ENCODE measurements at places on chromosomes 6 and 20.
A peak's percentile ranks its signal among the peaks of the same experiment; 100 is the strongest.

DNA sequence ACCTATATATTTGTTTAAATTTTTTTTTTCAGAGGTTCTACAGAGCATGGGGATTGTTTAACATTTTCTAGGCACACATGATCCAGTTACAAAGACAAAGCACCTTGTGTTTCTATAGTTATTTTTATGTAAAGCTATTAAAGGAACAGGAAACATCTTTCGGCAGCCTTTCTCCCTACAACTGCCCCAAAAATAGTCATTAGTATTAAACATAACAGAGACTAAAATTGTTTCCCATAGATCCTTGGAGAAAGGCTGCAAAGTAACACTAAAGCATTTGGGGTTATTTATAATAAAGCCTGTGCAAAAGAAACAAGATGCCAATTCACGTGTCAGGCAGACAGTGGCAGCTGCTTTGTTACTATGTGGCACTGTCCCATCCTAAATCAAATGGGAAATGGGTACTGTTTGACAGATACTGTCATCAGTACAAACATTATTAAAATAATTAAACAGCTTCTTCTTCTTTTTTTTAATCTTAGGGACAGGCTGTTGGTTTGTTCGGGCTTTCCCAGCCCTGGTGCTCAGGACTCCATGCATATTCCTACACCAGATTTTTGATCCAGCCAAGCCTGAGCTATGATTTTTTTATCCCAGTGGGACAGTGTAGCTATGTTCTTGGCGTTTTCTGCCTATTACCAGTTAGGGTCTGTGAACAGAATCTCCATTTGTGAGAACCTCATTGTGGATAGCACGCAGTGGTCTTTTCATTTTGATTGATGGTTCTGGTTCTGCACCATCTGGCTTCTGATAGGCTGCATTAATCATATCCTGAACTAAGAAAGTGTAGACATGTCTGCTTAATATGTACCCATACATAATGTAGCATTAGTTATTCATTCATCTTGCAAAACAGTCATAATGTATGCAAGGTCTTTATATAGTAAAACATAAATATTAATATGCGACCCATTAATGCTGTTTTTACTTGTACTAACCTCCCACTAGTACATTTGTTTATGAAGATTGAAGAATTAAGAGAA is 460.4 kb upstream of the SOX4 start:
- DNase-seq = peak; percentile 27

DNA sequence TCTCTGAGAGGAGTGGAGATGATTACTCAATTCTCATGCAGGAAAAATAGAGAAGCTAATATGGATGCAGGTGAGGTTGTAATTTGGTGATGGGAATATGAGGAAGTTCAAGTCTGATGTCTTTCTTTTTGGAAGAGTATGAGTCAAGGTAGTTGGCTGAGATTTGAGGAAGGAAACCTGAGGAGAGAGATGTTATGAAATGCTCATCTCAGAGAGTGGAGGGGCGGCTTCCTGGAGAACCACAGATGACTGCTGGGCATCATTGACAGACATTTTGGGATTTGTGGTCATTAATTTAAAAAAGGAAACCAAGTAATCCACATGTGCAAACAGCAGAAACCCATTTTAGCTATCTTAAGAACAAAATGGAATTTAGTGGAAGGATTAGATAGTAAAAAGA is 72.5 kb upstream of the UST start:
- no peak for DNase-seq

DNA sequence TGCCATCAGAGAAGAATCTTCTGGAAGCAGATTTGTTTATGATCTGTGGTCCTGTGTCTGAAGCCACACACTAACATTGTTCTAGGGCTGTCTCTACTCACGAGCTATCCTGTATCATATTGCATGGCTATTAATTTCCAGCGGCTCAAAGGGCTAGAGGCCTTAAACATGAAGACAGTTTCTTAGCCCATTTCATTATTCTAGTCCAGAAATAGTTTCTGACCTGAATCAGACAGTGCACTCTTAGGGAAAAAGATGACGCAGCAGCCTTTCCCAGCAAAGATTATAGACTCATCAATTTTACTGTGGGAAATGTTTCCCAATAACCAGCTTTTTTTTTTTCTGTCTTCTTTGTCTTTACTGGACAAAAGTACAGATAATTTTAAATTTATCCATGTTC is 105.3 kb upstream of the SUPT3H start:
- DNase-seq = no peak

DNA sequence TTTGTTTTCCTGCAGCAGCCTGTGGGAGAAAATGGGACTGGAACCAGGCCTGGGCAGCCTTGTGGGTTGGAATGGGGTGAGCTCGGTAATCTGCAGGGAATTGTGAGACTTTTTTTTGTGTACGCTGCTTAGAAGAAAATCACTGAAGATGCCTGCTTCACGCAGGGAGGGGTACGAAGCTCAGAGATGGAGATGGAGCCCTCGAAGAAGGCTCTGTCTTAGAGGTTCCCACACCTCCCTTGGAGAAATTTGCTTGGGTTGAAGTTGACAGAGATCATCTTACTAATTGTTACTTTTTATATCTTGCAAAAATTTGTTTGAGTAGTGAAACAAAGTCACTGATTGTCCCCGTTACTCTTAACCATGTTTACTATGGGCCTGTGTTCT is 894 bp downstream of the PYGB start:
- no peak for DNase-seq

- DNase-seq = no peak
These were observed 5.4 kb upstream of the PRDM1 start for GRCh38 chr6:106080763-106081095.

DNA sequence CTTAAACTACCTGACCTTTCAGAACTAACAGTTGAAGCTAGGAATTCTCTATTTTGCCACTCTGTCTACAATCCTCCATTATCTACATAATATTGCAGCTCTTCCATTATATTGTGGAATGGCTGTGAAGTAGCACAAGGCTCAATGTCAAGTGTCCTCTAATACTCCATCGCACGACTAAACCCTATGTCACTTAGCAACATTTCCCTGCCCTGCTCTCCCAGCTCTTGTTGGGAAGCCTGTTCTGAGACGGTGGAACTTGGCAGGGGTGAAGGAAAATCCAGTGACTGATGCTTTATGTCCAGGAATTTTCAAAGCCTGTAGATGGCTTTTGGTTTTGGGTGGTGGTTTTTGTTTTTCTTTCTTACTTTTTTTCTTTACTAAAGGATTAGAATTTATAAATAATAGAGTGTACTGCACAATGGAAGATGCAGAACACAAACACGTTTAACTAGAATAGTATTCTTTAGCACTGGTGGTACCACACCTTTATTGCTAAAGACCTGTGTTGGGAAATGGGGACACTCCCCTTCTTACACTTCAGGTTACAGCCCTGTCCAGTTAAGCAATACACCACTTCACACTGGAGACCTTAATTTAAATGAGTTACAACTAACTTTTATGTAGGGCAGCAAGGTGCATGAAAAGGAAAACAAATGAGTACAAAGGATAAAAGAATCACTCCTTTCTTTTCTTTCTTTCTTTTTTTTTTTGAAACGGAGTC is 20.7 kb upstream of the AMD1 start:
- DNase-seq = no peak

GRCh38 chr6:147156218-147156617 is 48.0 kb upstream of the STXBP5 start:
- no peak for DNase-seq

- DNase-seq = no peak
These were observed 180.2 kb downstream of the EPM2A start for GRCh38 chr6:145555084-145555483.

DNA sequence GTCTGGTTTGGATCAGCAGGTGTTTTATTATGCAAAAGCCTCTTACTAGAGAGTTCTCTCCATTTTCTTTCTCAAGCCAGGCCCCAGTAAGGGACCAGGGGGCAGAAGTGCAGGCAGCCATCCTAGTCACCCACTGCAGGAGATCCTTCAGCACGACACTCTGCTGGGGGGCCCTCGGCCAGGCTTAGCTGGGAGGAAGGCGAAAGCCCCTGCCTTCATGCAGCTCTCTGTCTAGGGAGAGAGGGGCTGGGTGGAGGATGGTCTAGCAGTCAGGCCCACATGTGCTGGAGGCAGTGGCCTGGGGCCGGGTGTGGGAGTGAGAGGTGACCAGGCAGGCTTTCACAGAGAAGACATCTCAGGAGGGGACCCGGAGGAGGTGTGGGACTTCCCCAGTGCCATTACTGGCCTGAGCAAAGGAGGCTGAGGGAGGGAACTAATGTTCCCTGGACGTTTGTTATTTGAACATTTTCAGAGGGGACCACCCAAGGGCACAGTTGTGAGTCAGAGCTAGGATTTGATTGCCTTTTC is 33.5 kb upstream of the VSTM2L start:
- DNase-seq = no peak

- DNase-seq = no peak
These were observed 469 bp upstream of the XRN2 start for GRCh38 chr20:21302664-21303060.

DNA sequence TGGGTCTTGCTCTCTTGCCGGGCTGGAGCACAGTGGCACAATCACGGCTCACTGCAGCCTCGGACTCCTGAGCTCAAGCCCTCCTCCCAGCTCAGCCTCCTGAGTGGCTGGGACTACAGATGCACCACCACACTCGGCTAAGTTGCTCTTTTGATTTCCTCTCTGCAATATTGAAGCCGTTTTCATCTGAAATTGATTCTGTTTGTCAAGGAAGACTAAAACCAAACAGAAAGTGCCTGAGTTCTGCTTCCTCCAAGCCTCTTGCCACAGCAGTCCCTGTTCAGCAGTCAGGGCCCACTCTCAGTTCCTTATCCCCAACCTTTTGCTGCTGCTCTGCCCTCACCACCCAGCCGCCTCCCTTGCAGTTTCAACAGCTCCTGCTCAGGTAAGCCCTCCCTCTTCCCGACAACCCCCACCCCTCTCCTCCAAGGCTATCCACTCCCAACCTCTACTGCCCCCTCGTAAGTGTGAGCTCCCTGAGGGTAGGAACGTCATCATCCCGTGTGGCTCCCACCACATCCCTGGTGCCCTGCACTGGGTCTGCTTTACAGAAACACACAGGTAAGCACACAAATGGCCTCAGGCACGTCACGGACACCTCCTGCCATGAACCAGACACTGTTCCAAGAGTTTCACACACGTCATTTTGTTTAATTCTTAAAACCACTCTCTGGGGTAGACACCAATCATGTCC is 70.7 kb upstream of the TAB2 start:
- DNase-seq = no peak

- DNase-seq = no peak
These were observed 71.8 kb downstream of the ASCC3 start for GRCh38 chr6:100809346-100809745.

DNA sequence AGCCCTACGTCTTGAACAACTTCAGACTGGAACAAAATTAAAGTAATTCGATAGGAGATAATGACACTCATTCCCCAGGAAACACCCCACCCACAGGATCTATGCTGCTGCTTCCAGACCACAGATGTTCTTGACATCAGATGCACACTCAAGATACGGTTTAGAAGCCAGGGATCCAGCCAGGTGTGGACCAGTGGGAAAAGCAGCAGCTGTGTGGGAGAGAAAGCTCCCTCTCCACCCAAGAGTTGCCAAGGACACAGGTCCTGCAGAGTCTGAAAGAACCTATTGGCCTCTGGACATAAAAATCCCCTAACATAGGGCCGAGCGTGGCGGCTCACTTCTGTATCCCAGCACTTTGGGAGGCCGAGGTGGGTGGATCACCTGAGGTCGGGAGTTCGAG is 91.7 kb upstream of the NFATC2 start:
- DNase-seq = no peak

DNA sequence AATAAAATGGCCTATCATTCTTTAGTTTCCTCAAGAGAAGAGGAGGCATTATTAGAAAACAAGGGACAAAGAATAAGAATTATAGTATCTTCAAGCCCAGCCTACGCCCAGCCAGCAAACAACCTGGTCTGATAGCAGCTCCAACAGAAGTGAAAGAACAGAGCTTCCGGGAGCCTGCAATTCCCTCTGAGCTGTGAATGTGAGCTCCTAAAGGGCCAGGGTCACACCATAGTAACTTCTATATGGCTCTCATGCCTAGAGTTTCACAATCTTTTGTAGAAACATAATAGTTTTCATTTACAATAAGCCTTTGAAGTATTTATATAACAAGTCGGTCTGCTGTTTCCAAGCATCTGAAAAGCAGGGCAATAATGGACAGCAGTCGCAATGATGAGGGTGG is 116.5 kb downstream of the SMLR1 start:
- no peak for DNase-seq

- DNase-seq = peak; percentile 35
These were observed 76.4 kb downstream of the EYA2 start for GRCh38 chr20:46970937-46971630.

- DNase-seq = peak; percentile 95
These were observed at the start of gene SNAP25 for GRCh38 chr20:10218536-10219451. Gene SNAP25 (plus strand): TSS chr20:10218830. CDS start chr20:10275492, 56,662 bp downstream.

- no peak for DNase-seq
These were observed 3.1 kb downstream of the SHPRH start for GRCh38 chr6:145960918-145961589.

GRCh38 chr6:28977341-28978132 is 27.6 kb downstream of the ZNF311 start:
- peak; percentile 84 for DNase-seq

- no peak for DNase-seq
These were observed 15.5 kb upstream of the TCFL5 start for GRCh38 chr20:62876902-62877816.

DNA sequence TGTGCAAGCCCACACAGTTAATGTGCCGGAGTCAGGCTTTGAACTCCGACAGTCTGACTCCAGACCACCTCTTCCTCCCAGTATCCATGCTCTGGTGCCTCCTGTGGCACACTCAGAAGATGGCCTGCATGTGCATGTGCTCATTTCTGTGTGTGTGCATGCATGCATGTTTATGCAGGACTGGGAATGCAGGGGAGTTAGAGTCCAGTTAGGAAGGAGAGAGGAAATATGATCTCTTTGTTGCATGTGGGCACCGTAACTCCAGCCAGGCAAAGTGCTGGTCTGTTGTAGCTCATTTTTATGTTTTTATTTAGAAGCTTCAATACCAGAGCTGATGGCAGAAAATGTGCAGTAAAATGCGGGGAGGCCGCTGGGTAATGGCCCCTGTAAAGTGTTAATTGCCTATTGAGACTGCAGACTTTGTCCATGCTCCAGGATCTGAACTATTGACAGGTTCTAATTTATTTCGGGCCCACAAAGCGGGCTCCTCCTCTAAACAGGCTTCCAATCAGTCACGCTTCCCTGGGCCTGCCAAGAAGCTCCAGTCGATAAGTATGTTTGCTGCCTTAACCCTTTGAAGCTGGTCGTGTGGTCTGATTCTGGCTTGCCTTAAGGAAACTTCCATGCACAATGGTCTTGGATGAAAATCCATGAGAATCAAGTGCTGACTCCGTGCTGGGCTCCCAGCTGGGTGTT is 248.3 kb downstream of the DHX35 start:
- DNase-seq = no peak

DNA sequence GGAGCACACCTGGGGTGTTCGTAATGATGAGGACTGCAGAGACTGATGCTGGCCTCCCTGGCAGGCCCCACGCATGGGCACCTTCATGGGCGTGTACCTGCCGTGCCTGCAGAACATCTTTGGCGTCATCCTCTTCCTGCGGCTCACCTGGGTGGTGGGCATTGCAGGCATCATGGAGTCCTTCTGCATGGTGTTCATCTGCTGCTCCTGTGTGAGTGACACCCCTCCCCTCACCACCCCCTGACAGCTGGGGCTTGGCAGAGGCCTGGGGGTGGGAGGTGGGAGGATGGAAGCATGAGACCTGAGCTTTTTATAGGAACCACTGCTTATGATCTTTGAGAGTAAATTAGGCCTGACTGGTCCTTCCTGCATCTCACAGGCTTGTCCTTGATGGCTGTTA is 6.7 kb downstream of the SLC12A5 start:
- no peak for DNase-seq

- peak; percentile 61 for DNase-seq
These were observed 50.3 kb downstream of the ANKRD6 start for GRCh38 chr6:89483111-89483720.

Measured in cardiac muscle cell (in vitro differentiated cells and primary cell).